ENCODE measurements at places on chromosomes 6 and 20.
A peak's percentile ranks its signal among the peaks of the same experiment; 100 is the strongest.

DNA sequence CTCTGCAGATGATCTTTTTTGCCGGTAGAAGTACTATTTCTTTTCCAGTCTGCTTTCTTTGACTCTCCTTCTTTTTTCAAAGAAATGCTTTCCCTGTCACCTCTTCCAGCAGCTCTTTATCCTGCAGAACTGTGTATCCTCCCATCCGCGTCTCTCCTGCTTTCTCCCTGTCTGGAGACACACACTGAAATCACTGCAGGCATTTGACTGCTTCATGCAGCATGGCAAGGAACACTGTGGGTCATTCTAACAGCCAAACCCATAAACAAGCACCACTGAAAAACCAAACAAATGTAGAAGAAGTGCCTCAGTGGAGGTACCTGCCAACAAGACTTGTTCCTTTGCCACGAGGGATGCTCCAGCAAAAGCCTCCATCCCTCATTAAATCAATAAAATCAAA is 403.7 kb upstream of the CITED2 start:
- DNase-seq = no peak

DNA sequence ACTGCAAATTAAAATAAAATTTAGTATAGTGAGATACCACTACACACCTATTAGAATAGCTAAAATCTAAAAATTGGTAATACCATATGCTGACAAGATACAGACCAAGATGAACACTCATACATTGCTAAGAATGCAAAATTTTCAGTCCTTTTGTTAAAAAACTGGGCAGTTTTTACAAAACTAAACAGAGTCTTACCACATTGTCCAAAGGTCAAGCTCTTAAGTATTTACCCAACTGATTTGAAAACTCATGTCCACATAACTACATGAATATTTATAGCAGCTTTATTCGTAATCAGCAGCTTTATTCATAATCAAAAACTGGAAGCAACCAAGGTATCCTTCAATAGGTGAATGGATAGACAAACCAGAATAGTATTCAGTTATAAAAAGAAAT is 10.0 kb downstream of the POLR3F start:
- no peak for DNase-seq

GRCh38 chr6:69888482-69889233 is 22.3 kb downstream of the COL19A1 start:
- DNase-seq = no peak

GRCh38 chr6:134585517-134585873 is 267.6 kb upstream of the SGK1 start:
- no peak for DNase-seq

DNA sequence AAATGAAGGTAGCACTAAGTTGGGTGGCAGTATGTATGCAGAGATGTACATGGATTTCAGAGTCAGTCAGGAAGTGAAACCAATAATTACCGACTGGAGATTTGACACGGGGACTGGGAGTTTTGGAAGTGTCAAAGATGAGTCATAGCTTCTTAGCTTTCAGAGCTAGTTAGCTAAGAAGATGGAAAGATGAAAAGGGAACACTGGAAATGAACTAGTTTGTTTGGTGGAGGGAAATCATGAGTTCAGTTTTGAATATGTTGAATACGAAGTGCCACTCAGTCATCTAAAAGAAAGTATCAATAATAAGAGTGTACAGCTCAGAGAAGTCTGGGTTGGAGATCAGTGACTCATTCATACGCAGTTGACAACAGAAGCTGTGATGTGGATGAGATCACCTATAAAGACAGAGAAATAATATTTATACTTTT is 7.5 kb downstream of the ESF1 start:
- DNase-seq = no peak

DNA sequence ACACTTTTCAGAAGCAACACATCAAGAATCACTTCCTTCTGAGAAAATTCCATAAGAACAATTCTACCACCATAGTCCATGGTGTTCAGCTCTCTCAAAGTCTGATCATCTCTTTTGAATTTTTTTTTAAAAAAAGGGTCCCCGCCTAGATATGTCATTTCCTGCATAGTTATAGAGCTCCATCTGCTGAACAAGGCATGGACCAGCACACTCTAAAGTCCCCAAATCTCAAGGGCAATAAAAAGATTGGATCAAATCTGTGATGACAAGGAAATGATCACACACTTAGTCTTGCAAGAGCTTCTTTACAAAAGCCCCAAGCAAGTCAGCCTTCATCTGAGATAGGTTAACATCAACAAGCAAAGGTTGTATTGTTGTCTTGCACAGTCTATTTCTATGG is 100.7 kb upstream of the STMND1 start:
- DNase-seq = no peak

GRCh38 chr6:3742076-3742425 is 9.5 kb downstream of the PXDC1 start:
- DNase-seq = no peak

GRCh38 chr20:62010551-62011402 is 54.9 kb downstream of the TAF4 start:
- DNase-seq = peak; percentile 12

DNA sequence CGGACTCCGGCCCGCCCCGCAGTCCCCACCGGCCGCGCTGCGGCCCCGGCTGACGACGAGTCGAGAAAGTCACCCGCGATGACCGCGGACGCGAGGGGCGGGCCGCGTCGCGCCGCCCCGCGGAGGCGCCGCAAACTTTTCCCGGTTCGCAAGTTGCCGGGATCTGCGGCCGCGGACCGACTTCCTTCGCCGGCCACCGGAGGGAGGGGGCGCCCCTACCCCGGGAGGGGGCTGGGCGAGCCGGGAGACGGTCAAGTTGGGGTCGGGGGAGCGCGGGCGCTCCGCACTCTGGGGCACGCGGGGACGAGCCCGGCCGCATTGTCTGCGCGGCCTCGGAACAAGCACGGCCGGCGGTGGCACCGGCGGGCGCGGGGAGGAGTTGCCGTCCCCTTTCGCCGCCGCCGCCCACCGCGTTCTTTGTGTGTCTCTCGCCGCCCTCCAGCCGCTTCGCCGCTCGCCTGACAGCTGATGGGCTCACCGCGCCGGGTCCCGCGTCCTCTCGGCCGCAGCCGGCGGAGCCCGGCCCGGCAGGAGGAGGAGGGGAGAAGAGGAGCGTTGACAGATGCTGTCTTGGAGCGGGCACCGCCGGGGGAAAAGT is 131.6 kb downstream of the OGFRL1 start:
- DNase-seq = no peak

- DNase-seq = no peak
Observed at GRCh38 chr6:144641286-144641685, 356.2 kb downstream of the UTRN start.

DNA sequence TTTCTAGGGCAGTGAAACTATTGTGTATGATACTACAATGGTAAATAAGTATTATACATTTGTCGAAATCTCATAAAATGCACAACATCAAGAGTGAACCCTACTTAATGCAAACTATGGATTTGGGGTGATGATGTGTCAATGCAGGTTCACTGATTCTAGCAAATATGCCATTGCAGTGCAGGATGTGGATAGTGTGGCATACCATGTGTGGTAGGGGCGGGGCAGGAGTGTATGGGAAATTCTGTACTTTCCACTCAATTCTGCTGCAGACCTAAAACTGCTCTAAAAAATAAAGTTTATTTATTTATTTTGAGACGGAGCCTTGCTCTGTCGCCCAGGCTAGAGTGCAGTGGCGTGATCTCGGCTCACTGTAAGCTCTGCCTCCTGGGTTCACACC is 44.3 kb downstream of the ABHD12 start:
- no peak for DNase-seq

DNA sequence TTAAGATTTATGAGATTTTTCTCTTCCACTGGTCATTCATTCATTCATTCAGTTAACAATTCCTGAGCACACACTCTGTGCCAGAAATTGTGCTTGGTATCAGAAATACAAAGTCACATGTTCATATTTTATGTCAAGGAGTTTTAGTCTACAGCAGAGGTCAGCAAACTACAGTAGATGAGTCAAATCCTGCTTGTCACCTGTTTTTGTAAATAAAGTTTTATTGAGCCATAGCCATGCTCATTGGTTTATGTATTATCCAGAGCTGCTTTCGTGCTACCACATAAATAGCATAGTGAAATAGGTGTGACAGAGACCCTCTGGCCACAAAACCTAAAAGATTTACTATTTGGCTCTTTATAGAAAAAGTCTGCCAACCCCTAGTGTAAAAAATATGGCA is 46.8 kb downstream of the THEMIS start:
- DNase-seq = no peak

DNA sequence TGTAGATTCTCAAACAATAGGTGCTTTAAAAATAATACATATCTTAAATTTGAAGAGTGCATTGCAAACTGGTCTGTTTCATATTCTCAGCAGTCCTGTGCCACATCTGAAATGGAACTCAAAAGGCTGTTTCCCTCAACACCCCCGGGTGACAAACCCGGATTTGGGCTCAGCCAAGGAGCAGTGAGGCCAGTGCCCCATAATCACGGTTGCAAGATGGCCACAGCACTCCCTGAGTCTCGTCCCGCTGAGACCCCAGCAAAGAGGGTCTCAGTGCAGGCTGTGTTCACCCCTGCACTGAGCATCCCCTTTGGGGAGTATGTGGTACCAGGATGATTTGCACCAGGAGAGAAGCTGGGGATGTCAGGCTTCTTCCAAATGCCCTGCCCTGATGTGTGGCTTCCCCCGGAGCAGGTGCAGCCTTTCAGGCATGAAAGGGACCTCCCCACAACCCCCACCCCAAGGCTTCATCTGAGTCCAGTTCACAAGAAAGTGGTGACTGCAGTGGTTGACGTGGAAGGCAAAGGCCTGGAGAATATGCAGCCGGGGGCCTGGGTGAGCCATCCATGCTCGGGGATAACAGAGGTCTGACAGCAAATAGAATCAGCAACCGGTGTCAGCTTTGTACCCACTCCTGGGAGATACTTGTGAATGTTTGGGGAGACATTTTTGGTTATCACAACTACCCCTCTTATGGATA is 202.9 kb downstream of the SYNDIG1 start:
- DNase-seq = no peak

DNA sequence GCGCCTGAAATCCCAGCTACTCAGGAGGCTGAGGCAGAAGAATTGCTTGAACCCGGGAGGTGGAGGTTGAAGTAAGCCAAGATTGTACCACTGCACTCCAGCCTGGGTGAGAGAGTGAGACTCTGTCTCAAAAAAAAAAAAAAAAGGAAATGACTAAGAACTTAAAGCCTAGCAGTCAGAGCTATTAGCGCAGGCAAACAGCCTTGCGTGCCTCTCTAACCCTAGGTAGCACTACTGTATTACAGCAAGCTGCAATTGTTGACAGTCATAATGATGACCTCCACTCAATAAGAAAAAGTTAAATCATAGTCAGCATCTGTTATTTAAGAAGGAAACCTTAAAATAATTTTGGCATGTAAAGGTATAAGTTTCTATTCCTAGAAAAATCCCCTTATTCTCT is 14.4 kb downstream of the GSS start:
- no peak for DNase-seq

GRCh38 chr6:139375226-139376016 is 973 bp upstream of the CITED2 start:
- DNase-seq = peak; percentile 96

GRCh38 chr6:170031684-170032121 is 259.2 kb downstream of the DLL1 start:
- DNase-seq = no peak

DNA sequence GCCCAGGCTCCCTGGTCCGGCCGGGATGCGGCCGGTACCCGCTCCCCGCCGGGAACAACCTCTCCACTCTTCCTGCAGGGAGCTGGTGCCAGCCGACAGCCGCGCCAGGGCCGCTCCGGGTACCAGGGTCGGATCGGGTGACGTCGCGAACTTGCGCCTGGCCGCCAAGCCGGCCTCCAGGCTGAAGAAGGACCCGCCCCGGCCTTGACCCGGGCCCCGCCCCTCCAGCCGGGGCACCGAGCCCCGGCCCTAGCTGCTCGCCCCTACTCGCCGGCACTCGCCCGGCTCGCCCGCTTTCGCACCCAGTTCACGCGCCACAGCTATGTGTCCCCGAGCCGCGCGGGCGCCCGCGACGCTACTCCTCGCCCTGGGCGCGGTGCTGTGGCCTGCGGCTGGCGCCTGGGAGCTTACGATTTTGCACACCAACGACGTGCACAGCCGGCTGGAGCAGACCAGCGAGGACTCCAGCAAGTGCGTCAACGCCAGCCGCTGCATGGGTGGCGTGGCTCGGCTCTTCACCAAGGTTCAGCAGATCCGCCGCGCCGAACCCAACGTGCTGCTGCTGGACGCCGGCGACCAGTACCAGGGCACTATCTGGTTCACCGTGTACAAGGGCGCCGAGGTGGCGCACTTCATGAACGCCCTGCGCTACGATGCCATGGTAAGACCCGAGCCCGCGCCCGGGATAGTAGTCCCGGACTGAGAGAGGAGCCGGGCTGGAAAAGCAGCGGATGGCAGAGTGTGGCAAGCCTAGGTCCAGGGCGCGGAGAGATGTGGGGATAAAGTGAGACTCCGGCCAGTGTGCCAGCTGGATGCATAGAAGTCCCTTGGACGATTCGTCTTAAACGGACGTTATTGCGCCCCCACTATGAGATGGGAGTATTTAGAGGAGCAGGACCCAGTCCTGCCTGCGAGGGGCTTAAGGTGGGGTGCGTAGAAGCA is at the start of gene NT5E:
Gene NT5E (plus strand): TSS at position 266 of the 942 bp plus-strand sequence. CDS start 57 bp downstream, at position 323.
- peak; percentile 58 for DNase-seq

- DNase-seq = peak; percentile 33
Observed at GRCh38 chr6:52994031-52994838, 849 bp downstream of the GSTA4 start.

DNA sequence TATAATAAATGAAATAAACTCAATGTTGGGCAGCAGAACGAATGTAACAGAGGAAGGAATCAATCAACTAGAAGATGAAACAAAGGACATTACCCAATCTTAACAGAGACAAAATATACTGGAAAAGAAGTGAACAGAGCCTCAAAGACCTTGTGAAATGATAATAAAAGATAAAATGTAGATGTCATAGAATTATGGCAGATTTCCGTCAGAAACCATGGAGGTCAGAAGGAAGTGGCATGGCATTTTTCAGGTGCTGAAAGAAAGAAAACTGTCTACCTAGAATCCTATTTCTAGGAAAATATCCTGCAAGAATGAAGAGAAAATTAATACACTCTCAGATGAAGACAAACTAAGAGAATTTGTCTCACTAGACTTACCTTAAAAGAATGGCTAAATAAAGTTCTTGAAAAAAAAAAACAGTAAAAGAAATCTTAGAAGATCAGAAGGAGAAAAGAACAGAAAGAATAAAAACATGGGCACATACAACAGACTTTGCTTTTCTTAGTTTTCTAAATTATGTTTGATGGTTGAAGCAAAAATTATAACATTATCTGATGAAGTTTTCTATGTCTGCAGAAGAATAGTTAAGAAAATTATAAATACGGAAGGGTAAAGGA is 23.4 kb upstream of the ZBTB2 start:
- DNase-seq = no peak

DNA sequence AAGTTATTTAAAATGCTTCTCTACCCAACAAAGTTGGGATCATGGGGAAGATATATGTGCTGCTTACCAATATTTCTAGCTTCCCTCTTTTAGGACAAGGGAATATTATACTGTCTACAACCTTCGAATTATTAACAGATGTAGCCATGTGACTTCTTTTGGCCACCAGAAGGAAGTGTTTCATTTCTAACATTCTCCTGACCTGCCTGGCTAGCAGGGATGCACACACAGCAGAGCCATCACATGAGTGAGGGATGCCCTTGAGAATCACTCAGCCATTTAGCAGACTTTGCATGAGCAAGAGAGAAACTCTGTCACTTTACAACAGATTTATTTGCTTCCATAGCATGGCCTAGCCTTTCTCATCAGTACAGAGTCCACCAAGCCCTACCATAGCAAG is 230.7 kb upstream of the MARCKS start:
- no peak for DNase-seq
